ENCODE measurements at places on chromosomes 12 and 14.

GRCh38 chr12:67331123-67331522, 62.0 kb downstream of the CAND1 start:
- no peak for DNase-seq

DNA sequence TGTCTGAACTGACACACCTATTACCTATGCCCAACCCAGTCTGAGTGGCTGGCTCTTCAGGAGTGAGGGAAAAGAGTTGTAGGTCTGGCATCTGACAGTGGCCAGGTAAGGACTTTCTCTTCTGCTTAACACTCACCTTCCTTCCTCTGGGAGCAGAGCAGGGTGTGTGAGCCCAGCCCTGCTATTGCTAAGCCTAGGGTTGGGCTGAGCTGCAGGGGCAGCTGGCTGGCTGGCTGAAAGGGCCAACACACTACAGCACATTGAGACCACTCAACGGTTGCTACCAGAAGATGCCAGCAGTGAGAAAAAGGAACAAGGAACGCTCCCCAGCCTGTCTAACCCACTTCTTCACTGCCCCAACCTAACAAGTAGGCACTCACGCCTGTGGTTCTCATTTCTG, 201.2 kb downstream of the DPF3 start:
- no peak for DNase-seq

DNA sequence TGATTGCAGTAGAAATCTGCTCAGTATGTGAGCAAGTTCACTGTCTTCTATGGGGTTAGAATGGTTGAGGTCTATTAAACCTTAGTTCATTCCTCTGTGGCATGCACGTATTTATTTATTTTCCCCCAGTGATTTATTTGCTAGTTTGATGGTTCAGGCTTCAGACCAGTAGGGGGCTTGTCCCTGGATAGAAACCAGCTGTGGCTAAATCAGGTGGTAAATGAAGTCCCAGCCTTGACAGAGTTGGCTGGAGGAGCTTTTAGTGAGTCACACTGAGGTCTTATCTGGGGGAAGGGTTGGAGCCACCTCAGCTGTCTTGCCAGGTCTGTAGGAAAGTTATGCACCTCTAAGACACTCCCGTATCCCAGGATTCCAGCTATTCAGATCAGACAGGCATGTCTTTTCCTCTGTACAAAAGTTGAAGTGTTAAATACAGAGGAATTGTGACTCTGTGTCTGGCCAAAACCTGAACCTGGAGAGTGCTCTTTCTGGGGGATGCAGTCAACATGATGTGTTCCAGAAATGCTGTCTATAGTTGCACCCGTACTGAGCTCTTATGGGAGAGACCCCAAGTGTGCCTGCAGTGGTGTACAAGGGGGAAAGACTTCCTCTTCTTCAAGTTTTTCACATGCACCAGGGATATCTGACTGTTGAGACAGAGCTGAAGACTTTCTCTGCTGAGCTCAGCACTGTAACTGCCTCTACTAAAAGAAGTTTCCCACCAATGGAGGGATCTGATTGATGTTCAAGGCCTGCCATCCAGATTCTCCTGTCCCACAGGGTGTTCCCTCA, 1322.1 kb downstream of the TMEM121 start:
- DNase-seq = no peak

- DNase-seq = no peak
Measured at GRCh38 chr12:66775871-66776270, 97.0 kb upstream of the GRIP1 start.

DNA sequence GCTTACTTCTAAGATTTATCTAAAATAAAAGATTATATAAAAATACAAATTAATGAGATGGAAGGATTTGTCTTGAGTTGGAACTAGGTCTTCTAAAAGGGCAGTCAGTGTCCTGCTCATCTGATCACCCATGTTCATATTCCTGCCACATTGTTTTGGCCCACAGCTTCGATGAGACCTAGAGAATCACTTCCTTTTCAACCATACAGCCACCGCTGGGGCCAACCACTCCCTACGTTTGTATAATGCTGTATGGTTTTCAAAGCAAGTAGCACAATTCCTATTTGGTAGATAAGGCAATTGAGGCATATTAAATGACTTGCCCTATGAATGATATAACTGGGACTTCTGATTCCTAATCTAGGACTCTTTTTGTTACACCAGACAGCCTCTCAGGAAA, 249.4 kb downstream of the ZFP36L1 start:
- no peak for DNase-seq

GRCh38 chr14:75866970-75867369, 114.8 kb downstream of the TGFB3 start:
- DNase-seq = no peak

- DNase-seq = no peak
Measured at GRCh38 chr14:68229423-68230100, 410.0 kb downstream of the RAD51B start.

DNA sequence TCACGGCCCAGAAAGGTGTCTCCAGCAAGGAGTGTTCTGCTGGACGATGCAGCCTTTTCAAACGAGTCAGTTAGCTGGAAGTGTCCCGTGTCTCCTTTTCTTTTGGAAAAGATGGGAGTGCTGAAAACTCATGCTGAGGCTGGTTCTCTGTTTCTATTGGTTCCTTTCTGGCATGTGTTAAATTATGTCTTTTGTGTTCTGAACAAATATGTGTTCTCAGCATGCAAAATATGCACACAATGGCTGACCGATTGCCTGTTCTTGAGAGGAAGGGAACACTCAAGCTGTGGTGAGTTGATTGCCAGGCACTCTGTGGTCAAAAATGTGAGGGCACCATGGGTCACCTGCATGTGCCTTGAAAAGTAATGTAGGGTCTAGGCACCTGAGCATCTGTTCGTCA, 181.3 kb downstream of the CACNA1C start:
- DNase-seq = no peak

DNA sequence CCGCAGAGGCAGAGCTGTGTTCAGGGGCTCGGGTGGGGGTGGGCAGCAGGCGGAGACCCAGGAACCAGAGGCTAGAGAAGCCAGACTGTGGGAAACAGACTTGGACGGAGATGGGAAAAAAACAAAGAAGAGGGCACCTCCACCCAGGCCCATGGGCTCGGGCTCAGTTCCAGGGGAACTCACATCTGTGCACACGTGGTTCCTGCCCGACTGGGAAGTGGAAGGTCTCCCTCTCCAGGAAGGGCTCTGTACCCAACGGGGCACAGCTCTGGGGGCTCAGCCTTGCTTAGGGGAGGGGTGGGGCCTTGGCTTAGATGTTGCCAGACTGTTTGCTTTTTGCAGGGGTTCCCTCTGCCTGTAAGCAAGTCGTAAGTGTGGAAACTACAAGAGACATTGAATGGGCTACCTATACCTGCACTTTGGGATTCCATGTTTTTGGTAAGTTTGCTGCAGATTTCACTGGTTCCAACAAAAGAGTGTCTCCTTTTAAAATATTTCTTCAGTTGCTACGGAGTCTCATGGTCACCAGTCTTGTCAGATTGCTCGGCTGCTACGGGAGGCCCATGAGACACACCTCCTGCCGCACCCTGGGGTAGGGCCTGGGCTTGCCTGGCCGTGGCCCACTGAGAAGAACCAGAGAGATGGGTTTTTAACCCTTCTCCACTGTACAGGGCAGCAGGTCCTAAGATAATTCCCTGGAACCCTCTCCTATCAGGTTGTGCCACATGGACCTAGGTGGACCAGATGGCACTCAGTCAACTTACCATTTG, 127.6 kb upstream of the EVL start:
- DNase-seq = no peak

DNA sequence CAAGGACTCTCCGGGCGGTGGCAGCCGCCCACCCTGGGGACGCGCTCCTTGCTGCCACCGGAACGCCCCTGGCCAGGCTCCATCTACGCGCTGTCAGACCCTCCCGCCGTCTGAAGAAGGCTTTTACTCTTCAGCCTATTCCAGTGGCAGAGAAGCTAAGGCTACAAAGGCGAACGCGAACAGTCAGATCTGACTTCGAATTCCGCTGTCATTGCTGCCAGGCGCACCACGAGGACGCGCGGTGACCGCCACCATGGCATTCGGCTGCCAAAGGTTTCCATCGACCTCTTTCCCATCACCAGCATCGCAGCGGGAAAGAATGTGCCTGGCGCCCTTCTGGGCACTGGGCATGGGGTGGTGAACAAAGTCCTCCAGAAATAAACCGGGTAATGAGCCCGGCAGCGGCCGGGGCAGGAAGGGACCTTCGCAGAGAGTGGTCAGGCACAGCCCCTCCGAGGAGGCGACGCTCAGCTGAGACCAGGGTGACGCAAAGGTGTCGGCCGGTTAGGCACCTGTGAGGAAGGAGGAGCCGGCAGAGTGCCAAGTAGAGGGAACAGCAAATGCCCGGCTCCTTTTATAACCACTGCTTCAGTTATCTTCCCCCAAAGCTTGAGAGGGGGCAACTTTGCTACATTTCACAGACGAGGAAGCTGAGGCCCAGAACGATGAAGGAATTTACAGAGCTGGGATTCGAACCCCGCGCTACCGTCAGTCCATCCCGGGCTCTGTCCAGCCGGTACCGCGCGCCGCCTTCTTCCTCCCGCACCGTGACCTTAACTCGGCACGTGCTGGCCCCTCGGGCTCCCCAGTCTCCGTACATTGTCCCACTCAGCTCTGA, 1.9 kb upstream of the RFX4 start:
- no peak for DNase-seq

DNA sequence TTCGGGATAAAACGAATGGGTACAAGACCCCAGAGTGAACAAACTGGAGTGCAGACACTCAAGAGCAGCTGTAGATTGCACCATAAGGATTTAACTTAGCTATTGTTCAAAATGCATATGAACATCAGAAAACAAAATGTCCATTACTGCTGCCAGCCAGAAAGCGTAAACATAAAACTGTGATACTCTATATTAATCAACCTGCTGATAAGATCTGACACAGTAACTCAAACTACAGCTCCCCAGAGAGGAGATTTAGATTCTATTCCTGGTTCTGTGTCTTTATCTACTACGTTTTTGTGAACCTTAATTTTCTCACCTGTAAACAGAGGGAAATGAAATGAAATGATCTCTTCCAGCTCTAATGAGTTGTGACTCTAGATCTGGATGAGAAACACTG, 22.3 kb downstream of the LRIG3 start:
- no peak for DNase-seq

DNA sequence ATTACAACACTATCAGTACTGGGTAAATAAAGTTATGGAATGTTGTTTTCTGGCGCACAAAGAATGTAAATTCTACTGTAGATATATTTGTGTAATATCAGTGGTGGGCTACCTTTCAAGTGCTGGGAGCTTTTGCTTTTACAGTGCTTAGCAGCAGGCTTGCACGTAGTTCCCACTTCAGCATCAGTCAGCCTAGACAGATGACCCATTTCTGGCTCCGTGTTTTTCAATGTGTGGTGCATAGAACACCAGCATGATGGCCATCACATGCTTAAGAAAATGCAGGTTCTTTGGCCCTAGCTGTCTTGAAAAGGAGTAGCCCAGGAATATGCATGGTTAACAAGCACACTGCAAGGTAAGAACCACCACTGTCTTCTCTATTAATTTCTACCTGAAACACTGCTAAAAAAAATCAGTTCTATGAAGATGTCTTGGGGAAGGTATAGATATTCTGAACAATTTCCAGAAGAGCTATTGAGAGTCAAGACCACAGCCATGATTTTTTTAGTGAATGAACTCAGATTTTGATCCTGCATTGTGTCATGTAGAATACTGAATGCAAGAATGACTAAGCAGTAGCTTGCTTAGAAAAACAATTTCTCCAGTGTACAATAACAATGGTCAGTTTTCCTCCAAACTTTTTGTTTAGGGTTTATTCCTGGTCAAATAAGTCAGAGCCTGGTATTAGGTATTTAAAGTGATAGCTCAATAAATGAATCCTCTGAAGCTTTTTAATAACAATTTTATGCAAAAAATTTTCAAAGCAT, 195.7 kb downstream of the AKAP6 start:
- DNase-seq = no peak

- no peak for DNase-seq
Measured at GRCh38 chr12:75508159-75508558, 3.2 kb downstream of the KRR1 start.

- no peak for DNase-seq
Measured at GRCh38 chr12:90618586-90618985, 336.4 kb downstream of the CCER1 start.

GRCh38 chr14:24435998-24436354, 6.2 kb downstream of the KHNYN start:
- DNase-seq = no peak

- DNase-seq = no peak
Measured at GRCh38 chr12:79997096-79997791, 62.3 kb upstream of the PPP1R12A start.

DNA sequence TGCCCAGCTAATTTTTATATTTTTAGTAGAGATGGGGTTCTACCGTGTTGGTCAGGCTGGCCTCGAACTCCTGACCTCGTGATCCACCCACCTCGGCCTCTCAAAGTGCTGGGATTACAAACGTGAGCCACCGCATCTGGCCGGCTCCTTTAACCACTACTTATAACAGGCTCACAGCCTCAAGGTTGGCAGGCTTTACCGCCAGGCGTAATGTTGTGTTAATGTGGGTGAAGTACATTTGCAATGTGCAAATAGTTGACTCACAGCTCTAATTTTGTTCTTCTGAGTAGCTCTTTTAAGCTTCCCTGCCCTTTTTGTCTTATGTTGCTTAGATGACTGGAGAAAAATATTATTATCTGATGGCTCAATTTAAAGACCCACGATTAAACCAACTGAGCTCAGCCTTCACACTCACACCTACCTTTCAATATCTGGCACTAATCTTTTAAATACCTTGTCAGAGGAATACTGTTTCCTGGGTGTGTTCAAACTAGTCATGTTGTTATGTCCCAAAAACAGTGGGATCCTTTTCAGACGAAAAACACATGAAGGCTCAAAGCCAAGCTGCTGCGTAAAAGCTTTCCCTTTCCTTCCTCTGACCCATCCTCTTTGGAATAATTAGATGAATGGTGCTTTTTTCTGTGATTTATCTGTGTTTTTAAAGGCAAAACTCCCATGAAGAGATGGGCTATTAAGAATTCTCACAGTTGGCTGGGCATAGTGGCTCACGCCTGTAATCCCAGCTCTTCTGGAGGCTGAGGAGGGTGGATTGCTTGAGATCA, 57.2 kb upstream of the USP44 start:
- DNase-seq = no peak

GRCh38 chr12:34291001-34291400, 268.7 kb downstream of the ALG10 start:
- no peak for DNase-seq

GRCh38 chr12:31517994-31518393, 72.9 kb downstream of the DENND5B start:
- DNase-seq = no peak

DNA sequence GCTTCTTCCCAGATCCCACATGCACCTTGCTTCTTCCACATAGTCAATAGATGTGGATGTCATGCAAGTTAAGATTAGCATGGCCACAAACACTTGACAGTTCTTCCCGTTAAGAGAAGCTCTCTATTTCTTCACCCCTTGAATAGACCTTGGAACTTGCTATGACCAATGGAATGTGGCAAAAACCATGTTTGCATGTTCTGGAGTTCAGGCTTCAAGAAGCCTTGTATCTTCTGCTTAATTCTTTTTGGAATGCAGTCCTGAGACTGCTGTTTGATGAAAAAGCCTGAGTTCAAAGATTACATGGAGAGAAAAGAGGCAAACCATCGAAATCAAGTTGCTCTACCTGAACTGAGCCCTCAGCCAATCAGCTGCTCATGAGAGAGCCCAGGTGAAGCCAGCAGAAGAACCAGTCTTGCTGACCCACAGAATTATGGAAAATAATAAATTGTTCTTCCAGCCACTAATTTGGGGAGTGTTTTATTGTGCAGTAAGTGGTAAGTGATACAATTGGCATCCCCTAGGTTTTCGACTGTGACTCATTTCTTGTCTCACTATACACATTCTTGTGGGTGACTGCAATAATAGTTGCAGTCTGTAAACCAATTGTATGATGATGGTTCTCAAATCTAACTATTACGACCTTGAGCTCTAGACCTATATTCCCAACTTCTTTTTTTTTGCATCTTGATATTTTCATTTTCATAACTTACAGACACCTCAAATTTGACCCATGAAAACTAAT, 12.6 kb downstream of the RASSF9 start:
- DNase-seq = no peak

Measured in activated CD8-positive, alpha-beta memory T cell treated with anti-CD3 and anti-CD28 coated beads for 1 hour (primary cell).